Kidney capillary endothelial cell (primary cell): ENCODE measurements at places on chromosomes 12 and 14.
A peak's percentile ranks its signal among the peaks of the same experiment; 100 is the strongest.

- DNase-seq, result no peak
These were observed 345.8 kb upstream of the CCDC196 start for GRCh38 chr14:66140213-66140918.

DNA sequence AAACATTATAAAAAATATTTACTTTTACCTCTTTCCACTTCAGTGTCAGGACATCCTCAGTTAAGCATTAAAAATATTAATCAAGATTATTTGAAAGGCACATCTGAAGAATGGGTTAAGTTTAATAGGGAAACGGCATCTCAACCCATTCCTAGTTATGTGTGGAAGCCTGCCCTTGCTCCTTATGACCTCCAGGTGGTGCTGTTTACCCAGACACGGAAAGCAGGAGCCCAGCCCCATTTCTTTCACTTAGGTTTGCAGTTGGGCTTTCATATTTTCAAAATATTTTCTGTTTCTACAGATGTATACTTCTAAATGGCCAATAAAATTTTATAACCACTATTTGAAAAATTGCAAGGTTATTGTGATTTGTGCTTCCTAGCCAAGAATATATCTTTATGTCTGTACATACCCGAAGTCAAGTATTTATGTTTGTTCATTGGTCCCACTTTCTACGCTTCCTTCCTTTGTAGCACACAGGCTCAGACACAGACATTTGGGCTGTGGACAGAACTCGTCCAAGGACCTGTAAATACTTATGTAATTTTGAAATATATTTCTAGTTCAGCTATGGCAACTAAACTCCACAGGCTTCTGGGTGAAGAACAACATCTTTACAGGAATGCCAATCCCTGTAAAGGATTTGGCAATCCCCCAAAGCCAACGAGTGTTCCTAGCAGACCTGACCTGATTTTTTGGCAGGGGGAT, 247.1 kb downstream of the AKAP6 start:
- peak; percentile 63 for DNase-seq

GRCh38 chr14:32189811-32190210, 12.0 kb upstream of the RNU6-7 start:
- no peak for DNase-seq

DNA sequence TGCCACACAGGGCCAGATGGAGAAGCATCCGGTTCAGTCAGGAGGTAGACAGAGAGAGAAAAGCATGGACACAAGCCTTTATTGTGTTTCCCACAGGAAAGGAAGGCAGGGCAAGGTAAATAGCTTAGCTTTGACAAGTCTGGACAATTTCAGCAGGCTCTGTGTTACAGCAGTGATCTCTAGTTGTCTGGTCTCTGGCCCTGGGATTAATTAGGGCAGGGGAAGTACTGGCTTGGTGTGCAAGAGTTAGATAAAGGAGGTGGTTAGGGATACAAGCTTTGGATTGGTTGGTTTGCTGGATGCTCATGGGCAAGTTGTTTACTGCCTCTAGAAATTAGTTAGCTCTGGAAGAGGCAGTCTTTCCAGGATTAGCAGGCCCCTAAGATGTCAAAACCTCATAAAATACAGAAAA, 15.1 kb upstream of the NGDN start:
- no peak for DNase-seq

- DNase-seq, result no peak
These were observed 13.1 kb upstream of the TMTC1 start for GRCh38 chr12:29796823-29797263.
